ENCODE measurements at places on chromosomes 4 and X.

DNA sequence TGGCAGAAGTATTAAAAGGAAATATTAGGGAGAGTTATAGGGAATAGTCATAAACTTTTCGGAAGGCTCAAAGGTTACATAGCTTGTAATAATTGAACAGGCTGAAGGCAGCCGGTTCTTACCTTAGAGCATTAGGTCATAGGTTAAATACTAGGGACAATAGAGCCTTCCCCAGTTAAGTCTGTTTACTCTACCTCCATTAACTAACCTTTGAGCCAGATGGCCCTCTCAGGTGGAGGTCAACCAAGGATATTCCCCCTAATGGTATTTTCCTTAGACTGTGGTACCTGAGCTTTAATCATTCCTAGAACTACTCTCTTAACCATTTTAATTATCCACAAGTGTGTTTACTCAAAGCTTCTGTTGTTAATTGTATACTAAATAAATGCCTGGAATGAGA is 920.9 kb upstream of the PABPC4L start:
- no peak for DNase-seq

DNA sequence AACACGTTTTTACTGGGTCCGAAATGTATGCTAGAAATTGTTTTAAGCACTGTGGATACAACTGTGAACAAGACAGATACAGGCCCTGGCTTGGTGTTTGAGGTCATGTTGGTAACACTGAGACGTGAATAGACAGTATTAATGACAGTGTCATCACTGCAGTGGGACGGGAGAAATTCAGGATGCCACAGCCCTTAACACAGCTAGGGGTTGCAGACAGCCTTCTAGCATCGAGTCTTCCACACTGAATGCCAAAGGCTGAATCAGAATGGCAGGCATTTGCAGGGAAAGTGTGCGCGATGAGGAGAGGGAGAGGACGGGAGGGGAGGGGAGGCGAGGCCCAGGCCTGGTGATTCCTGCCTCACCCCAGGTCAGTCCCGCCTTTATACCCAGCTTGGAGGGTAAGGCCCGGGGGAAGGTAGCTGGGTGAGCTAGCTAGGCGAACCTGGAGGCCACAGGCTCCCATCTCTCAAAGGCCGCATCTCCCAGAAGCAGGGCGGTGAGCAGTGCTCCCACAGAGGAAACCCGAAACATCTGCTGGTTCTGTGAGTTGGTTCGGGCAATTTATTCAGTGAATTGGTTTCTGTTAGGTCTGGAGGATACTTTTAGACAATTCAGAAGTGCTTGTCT is 44.1 kb upstream of the CLDN24 start:
- DNase-seq: no peak

DNA sequence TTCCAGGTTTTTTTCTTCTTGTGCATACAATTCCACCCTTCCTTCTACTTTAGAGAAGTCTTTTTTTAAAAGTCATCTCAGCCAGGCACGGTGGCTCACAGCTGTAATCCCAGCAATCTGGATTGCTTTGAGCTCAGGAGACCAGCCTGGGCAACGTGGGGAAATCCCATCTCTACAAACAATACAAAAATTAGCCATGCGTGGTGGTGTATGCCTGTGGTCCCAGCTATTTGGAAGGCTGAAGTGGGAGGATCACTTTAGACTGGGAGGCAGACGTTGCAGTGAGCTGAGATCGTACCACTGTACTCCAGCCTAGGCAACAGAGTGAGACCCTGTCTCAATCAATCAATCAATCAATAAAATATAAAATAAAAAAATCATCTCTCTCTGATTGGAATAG is 14.8 kb downstream of the ELOVL6 start:
- DNase-seq: no peak

DNA sequence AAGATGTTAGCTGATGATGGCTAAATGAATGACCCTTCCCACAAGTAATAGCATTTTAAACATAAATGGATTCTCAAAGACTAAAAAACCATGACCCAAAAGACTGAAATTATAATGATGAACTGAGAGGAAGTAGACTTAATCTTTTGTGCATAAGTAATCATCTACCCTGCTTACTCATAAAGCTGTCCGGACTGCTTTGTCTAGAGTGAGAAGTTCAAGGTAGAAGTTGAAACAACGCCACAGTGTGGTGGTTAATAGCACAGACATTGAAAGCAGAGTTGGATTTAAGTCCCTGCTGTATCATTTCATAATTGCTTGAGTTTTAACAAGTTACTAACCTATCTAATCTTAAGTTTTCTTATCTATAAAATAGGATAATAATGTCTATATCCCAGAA is 346.6 kb downstream of the CENPC start:
- no peak for DNase-seq

GRCh38 chrX:108344216-108344615 is 94.0 kb downstream of the COL4A6 start:
- no peak for DNase-seq

DNA sequence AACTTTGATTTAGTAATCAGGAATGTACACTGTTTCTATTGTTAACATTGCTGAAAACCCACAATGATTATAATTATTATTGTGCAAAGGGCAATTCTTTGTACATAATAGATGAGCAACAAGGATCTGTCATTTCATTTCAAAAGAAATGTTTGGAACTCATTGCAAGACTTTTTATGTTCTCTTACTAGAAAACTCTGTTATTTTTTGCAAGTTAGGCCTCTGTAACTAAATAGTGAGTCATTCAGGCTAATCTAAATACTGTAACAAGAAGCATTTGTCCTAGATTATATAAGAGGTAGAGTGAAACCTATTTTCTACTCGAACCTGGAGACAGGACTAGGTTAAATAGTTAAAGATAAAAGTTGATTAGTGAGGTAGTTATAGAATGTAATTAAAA is 93.2 kb upstream of the FAM47B start:
- no peak for DNase-seq

- DNase-seq: no peak
These were observed 314.1 kb downstream of the STK32B start for GRCh38 chr4:5365071-5366008.

DNA sequence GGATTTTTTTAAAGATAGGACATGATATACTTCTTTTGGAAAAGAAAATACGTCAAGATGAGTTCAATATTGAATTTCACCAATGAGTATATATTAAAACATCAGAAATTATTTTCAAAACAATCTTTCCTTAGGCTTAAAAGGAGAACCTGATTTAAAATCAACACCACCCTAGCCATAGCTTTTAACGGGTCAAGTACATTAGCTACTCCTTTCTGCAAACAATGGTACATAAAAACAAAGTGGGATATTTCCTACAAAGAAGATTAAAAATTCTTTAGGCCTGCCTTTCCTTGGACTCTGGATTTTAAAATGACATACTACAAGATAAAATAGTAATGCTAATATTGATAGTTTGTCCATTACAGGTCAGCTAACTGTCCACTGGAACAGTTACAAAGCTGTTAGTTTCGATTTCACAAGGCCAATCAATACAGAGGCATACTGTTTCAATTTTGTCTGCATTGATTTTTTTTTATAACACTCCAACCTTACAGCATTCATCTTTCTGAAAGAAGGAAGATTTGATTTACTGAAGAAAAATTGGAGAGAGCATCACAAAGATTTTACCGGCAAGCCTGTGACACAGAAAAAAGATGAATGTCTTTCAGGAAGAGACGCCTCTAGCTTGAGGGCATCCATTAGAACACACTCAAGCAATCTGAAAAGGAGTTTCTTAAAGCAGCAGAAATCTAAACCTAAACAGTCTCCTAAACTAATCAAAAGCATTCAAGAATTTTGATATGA is 97.2 kb downstream of the MAB21L2 start:
- no peak for DNase-seq

DNA sequence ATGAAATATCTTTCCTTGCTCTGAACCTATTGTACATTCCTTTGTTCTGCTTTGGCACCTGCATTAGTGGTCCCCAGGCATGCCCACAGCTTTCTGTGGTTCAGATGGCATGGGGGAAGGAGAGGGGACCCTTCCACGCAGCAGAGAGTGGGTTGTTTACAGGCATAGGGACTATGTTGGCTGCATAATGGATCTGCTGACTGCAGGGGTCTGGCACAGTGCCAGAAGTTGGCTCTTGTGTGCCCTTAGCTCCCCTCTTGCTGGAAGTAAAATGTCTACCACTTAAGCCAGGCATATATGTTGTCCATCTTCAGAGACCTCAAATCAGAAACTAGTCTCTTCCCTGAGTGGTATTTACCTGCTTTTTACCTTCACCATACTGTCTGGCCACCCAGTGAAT is 651.9 kb upstream of the PCDH7 start:
- no peak for DNase-seq

DNA sequence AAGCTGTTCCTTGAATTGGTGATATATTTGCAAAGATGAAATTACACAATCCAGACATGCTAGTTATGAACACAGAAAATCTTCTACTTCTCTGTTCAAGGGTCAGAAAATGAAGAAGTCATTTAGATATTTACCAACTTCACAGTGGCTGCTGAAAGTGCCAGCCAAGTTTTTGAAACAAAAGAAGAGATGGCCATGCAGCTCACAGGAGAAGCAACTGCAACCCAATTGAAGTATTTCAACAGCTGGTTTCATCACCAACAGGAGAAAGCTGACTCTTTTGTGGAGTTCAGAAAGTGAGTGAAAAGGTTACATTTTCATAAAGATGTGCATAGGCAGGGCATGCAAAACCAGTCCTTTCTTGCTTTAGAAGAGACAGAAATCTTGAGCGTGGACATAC is 70.1 kb upstream of the LSM6 start:
- no peak for DNase-seq

- no peak for DNase-seq
These were observed 375.8 kb upstream of the CXorf51B start for GRCh38 chrX:146433771-146434170.

- no peak for DNase-seq
These were observed 85.1 kb upstream of the SHOX start for GRCh38 chrX:545452-545885.

DNA sequence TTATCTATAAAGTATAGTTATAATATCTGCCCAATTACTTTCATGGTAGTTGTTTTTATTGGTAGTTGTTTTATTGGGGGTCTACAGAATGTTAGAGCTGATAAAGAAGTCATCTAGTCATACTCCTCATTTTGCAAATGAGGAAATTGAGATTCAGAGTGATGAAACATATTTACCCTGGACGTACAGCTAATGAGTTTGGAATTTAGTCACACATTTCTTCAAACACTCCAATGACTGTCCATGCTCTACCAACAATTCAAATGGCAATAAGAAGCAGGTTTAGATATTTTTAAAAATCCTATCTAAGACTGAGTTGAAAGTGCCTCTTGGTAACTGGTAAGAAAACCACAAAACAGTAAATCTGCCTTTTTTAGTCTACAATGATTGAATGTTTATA is 98.2 kb downstream of the MAGEC1 start:
- DNase-seq: no peak

- no peak for DNase-seq
These were observed 19.6 kb downstream of the UVSSA start for GRCh38 chr4:1366371-1367229.

- DNase-seq: no peak
These were observed 10.2 kb upstream of the KIAA0232 start for GRCh38 chr4:6772223-6772928.

GRCh38 chr4:10703766-10704429 is 19.3 kb upstream of the CLNK start:
- DNase-seq: no peak

DNA sequence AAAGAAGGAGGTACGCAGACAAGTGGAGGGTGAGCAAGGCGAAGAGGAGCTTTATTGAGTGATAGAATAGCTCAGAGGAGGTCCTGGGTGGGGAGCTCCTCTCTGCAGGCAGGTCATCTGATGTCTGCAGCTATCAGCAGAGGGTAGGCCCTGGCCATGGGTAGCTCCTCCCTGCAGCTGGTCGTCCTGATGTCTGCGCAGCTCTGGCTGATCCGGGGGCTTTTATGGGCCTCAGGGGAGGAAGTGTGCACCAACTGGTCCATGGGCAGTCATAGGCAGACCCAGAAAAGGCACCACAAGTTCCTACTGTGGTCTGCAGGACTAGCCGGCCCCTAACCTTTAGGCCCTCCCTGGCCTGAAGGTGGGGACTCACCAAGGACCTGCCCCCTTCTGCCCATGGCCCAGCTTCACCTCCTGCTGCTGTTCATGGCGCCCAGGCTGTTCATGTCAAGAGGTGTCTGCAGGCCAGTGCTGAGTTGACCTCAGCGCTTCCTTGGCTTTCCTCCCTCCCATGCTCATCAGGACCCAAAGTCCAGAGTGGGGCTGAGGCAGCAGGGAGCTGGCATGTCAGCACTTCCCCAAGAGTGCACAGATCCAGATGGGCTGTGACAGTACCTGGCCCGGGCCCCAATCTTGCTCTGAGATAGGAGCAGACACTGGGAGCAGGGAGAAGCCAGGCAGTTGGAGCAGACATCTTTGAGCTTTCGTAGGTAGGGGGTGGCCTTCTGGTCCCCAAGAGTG is 46.1 kb downstream of the ARAP2 start:
- DNase-seq: no peak

DNA sequence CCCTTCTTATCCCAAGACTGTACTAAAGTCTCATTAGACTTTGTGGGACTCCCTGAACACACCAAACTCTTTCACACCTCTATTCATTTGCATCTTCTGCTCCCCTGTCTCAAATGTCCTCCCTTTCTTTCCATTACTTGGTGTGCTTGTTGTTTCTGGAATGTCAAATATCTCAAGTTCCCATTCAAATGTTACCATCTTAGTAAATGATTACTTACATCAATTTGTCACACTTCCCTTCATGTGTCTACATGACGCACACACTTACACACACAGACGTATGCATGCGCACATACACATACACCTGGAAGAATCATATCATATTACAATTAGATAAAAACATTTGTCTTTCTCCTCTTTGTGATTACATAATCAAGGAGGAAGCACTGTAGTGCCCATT is 210.8 kb upstream of the TEX13C start:
- DNase-seq: no peak

GRCh38 chrX:133440797-133441163 is 25.5 kb upstream of the GPC4 start:
- no peak for DNase-seq

GRCh38 chrX:109959356-109959871 is 43.5 kb upstream of the TMEM164 start:
- no peak for DNase-seq

GRCh38 chr4:4792466-4792865 is 67.0 kb upstream of the MSX1 start:
- DNase-seq: no peak

DNA sequence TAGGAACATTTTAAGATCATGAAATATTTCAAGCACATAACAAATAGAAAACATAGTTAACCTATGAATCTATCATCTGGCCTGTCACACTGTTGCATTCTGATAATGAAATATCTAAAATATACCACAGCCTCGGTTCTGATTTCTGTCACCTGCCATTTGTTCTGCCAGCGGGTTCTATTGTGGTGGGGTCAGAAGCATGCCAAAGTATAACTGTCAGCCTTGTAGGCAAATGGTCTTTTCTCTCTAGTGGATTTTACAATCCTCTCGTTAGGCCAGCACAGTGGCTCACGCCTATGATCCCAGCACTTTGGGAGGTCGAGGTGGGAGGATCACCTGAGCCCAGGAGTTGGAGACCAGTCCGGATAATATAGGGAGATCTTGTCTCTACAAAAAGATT is 47.9 kb downstream of the HTRA3 start:
- DNase-seq: no peak

GRCh38 chr4:105257817-105258495 is 111.3 kb downstream of the TET2 start:
- DNase-seq: no peak

GRCh38 chrX:49876750-49877149 is 2.5 kb upstream of the USP27X start:
- DNase-seq: no peak

Data from stimulated activated CD8-positive, alpha-beta memory T cell treated with anti-CD3 and anti-CD28 coated beads, Interleukin-7, amount 100 ng/mL, for 4 hours (primary cell).